ENCODE measurements at places on chromosomes 7 and 10. TPM values are rescaled to one million over a fixed set of nuclear protein-coding genes. Genes with fewer than 3 reads are reported as not detected.

The HTR5A gene
- total RNA-seq = not detected

The CROT gene
- 9.4 TPM for total RNA-seq

The SLC26A5 gene
- total RNA-seq = not detected

The AUTS2 gene
- 10.5 TPM for total RNA-seq

The CYP3A4 gene
- not detected for total RNA-seq

The SLC26A3 gene
- total RNA-seq = 1.0 TPM

DNA sequence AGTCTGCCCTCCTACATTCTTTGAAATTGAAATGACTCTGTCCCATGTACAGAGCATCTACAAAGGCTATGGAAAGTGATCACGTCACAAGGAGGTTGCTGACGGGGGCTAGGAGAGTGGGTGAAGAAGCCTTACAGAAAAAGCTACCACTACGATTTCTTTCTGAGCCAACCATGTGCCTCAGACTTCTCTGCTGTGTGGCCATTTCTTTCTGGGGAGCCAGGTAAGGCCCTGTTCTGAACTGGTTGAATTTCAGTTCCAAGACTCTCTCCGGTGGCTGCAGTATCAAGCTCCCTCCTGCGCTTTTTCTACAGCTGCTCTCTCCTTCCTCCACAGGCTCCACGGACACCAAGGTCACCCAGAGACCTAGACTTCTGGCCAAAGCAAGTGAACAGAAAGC is 112.5 kb upstream of the PRSS1 start:
- no peak for DNase-seq

DNA sequence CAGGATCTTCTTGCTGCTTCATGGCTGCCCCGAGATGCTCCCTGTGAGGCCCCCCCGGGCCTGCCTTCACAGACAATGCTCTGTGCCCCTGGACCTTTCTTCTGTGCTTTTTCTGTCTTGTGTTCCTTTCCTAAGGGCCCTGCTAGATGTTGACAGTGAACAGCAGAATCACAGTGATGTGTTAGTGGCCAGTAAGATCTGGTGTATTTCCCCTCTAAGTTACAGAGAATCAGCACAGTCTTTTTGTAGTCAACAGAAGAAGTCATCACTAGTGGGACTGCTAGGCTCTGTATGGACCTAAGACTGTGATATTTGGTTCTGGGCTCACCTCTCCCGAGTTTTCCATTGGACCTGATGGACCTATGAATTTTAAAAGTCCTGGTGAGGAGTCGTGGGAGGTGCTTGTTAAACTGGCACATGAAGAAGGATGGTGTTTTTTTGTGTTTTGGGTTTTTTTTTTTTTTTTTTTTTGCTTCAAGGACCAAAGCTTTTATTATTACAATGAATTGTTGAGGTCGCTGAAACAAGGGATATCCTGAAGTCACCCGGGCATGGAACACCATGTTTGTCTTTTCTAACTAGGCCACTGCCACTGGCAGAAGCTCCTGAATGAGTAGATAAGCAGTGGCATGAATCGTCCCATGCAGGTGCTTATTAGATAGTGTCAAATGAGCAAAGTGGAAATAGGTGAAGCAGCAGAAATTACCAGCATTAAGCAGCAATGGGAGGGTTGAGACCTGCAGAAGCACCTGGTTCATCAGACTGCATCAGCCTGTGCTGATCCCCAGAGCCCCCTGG is 194.8 kb downstream of the CELF2 start:
- DNase-seq = no peak

DNA sequence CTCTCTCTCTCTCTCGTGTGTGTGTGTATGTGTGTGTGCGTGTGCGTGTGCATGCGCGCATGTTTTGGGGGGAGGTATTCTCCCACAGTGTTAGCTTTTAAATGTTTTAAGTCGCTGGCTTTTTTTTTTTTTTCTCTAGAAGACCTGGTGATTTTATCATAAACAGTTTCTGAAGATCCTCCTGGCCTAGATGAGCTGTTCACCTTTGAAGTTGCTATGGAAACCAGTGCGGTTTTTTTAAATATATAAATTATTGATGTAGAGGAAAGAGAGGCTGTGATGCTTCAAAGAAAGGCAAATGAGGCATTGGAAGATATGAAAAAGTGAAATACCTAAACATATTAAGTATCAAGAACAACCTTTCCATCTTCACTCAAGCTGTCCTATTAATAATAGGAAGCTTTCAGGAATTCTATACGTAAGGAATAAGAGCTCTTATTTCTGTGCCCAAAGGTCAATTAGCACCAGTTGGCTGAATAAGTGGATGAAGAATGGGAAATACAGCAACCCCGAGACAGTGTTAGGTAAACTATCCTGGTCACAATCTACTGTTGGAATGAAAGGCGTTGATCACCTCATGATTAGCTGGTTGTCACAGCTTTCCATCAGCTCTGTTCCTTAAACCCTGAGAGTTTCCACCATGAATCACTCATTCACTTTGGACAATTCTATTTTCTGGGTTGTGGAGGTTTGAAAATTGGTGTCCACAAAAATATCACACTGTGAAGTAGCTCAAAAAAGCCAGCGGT is 66.5 kb upstream of the SLC35G1 start:
- DNase-seq = no peak

GRCh38 chr7:83586281-83586680 is 62.7 kb downstream of the SEMA3E start:
- DNase-seq = no peak

- DNase-seq = no peak
These were observed 120.8 kb upstream of the CDCA7L start for GRCh38 chr7:22066522-22066921.

- DNase-seq = no peak
These were observed 24.2 kb downstream of the AKR1B1 start for GRCh38 chr7:134434701-134435100.

DNA sequence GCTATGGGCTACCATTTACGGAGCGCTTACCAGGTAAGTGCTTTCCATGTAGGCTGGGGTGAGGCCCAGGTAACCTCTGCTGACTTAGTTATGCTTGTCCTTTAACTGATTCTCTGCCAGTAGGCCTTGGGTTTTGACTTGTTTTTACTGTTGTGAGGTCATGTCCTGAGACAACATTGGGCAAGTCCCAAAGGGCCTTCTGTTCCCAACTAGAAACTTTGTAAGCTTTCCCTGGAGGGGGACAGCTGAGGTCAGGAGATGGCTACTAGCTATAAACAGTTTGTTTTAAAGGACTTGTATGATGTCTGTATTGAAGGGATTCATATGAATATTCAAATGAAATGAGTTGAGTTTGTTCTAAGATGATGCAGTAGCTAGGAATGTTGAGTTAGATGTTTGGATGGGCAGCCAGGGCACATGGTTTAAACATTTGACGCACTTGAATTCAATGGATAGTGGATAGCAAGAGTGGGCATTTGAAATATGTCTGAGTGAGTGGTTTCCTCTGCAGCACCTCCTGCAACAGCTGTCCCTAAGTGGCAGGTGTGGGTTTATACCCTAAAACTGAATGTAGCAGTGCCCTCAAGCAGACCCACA is 10.0 kb upstream of the SGPL1 start:
- DNase-seq = no peak

- no peak for DNase-seq
These were observed 42.4 kb upstream of the SEPTIN7 start for GRCh38 chr7:35758421-35758820.

- no peak for DNase-seq
These were observed 45.2 kb downstream of the PCLO start for GRCh38 chr7:83117466-83117865.

DNA sequence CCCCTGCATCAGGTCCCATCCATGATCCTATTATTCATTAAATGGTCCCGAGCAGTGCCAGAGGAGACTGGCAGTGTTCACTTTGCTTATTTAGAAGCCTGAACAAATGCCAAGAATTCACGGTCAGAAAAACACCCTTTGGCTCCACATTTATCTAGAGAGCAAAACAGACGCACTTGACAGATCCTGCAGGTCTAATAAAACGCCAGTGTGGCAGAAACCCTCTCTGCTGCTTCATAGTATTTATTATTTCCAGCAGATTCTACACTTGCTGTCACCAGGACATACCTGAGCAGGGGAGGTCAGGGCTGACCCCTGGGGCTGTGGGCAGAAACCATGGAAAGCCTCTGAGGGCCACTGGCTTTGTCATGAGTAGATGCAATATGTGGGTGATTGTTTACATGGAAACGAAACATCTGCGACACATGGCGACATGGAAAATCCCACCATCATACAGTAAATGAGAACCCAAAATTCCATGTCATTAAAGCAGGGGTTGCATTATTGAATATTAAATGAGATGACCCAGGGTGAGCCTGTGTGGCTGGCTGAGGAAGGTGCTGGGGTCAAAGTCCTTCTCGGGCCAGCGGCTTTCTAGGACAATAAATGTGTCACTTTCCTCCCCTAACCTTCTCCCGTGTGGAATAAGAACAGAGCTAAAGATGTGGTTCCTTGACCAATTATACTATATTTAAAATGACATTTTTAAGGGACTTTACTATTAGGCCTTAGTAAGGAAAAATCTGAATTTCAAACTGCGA is 205.9 kb upstream of the SVIL start:
- no peak for DNase-seq

- DNase-seq = no peak
These were observed 82.4 kb upstream of the SLC13A1 start for GRCh38 chr7:123282181-123282580.

DNA sequence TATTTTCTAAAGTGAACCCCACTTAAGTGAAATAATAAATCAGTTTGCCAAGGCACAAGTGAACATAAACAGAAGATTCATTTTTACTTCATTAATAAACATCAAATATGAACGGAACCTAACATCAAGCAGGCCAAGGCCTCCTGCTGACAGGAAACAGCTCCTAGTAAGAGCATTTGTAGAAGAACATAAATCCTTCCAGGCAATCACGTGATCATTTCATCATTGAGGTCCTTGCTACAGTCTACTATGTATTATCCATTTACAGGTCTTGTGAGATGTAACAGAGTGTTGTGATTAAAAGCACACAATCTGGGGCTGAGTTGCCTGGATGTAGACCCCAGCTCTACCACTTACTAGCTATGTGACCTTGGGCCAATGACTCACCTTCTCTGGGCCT is 70.6 kb downstream of the CALD1 start:
- DNase-seq = no peak

DNA sequence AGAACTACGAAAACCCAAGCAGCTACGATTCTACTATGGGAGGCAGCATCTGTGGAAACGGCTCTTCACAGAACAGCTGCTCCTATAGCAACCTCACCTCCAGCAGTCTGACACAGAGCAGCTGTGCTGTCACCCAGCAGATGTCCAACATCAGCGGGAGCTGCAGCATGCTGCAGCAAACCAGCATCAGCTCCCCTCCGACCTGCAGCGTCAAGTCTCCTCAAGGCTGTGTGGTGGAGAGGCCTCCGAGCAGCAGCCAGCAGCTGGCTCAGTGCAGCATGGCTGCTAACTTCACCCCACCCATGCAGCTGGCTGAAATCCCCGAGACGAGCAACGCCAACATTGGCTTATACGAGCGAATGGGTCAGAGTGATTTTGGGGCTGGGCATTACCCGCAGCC is 81.6 kb upstream of the SAMD8 start:
- no peak for DNase-seq

- no peak for DNase-seq
These were observed 354.5 kb downstream of the GALNT17 start for GRCh38 chr7:71486414-71486813.

DNA sequence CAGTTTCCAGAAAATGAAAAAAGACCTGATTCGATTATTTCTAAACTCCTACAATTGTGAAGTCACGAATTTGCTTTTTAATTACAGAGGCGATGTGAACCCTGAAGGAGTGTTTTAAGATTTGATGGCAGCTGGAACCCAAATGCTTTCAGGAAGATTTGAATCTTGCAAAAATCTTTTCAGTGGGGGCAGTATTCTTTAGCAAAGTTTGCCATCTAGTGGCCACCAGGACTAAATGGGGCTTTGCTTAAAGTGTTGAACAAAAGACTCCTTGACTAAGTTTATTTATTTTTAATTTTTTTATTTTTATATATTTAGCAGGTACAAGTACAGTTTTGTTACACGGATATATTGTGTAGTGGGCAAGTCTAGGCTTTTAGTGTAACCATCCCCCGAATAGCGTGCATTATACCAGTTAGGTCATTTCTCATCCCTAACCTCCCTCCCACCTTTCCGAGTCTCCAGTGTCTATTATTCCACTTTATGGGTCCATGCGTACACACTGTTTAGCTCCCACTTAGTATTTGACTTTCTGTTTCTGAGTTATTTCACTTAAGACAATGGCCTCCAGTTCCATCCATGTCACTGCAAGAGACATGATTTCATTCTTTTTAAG is 98.8 kb downstream of the CACNB2 start:
- DNase-seq = no peak

- DNase-seq = no peak
These were observed 95.0 kb downstream of the DYNC1I1 start for GRCh38 chr7:95867309-95867708.

DNA sequence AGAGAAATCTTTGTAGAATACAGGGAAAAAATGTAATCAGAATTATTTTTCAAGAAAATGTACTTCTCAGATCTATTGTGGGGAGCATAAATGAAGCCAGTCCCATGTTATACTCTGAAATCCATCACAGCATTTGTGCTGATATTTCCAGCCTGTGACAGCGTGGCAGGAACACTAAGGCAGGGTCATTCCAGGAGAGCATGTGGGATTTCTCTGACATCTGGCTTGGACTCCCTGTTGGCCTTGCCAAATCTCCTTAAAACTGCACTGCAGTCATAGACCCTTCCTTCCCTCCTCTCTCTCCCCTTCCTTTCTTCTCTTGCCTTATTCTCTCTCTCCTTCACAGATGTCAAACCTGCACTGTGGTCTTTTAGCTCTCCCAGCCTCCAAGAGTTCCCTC is 6.5 kb upstream of the TSPAN13 start:
- peak; percentile 44 for DNase-seq

GRCh38 chr7:135736586-135737305 is 8.8 kb upstream of the SLC13A4 start:
- DNase-seq = no peak

DNA sequence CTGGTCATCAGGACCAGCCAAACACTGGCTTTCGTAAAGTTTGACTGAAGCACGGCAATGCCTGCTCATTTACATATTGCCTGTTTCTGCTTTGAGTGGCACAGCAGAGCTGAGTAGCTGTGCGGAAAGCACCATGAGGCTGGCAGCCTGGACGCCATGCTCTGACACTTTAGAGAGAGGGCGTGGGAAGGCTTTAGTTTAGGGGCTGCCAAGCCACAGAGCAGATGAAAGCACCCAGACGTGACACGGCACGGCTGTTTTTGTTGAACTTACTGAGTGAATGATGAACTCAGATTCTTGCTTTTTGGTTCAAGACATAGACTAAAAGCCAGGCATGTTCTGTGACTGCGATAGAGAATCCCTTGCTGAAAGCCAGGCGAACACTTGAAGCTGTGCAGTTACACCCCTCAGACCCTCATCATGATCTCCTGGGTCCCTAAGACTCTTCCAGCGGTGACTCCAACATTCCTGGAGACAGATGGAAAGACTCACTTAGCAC is 182.1 kb downstream of the ZMYND11 start:
- no peak for DNase-seq
